SHP77 treated with DMSO at 0.1 percent for 48 hours (cell line): ENCODE measurements at places on chromosomes 11 and 22.
A peak's percentile ranks its signal among the peaks of the same experiment; 100 is the strongest.

DNA sequence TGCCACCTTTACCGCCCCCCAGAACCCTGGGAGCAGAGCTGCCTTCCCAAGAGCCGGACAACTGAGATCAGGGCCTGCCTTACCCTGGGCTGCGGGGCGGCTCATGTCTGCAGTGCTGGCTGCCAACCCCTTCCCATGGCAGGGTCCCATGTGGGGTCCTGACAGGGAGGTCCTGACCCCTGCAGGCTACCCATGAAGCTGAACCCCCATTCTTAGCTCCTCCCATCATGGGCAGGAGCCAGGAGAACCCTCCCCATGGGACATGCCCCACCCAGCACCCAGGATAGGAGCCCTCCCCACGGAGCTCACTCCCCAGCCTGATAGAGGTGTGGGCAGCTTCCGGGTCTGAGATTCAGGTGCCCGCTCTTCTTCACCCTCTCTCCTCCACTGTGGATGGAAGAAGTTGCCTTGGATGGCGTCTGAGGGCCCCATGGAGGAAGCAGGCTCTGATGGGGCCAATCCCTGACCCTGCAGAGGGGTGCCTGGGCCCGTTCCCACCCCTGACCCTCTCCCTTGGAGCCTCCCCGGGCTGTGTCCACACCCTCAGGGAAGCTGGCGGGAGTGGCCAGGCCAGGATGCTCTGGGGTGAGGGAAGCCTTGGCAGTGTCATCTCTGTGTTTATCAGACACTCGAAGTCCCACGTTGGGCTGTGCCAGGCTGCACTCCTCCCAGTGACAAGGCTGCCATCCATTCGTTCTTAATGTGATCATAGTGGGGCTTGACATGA lies 1508.2 kb downstream of the BRD1 start:
- DNase-seq: no peak

DNA sequence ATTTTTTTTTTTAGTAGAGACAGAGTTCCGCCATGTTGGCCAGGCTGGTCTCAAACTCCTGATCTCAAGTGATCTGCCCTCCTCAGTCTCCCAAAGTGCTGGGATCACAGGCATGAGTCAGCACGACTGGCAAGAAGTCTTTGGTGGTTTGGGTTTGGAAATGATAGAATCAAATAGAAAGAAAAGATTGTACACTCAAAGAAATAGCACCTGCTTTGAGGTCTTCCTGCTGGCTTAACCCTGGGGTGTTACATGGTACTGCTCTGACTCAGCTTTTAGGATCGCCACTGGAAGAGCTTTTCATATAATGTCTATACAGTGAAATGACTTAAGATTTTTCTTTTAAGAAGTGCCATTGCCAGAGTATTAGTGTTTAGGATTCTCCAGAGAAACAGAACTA lies 50.2 kb downstream of the JAM3 start:
- no peak for DNase-seq

DNA sequence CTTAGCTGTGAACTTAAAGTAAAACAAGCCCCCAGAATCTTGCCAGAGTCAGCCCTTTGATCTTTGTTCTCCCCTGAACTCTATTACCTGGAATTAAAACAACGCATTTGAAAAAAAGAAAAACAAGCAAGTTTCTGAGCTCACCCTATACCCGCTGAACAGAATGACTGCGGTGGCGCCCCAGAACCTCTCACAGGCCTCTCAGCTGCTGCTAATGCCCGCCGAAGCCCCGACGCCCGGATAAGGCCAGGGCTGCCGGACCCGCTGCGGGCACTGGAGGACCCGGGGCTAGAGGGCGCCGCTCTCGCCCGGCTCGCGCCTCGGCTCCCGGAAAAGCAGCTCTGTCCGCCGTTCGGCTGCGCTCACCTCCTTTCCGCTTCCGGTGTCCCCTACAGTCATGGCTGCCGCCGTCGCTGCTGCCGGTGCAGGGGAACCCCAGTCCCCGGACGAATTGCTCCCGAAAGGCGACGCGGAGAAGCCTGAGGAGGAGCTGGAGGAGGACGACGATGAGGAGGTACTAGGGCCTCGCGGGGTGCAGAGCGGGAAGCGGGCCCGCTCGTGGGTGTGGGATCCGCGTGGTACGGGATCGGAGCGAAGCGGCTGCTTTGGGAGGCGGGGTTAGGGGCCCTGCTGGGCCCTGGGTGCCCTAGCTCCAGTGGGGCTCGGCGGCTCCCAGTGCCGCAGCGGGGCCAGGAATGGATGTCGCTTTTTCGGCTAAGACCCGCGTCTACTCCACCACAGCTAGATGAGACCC lies at the start of gene TOMM22:
TOMM22 (plus strand) TSS at position 376 of the 754 bp plus-strand sequence; CDS start at position 398, 22 bp downstream.
- DNase-seq: peak; percentile 70

DNA sequence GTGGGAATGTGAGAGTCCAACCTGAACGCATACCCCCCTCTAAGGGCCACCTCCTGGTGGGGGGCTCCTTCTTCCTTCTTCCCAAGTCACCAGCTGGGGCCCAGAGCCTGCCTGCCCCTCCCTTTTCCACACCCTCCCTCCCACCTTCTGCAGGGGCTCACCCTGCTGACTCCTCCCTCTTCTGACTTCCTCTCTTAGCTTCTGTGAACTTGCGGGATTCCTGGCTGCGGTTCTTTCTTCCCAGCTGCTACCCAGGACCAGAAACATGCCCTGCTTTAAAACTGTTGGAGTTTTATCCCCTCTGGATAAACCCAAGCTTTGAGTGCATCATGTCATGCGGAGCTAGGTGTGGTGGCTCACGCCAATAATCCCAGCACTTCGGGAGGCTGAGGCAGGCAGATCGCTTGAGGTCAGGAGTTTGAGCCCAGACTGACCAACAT lies 10.2 kb downstream of the LRRC74B start:
- DNase-seq: no peak

DNA sequence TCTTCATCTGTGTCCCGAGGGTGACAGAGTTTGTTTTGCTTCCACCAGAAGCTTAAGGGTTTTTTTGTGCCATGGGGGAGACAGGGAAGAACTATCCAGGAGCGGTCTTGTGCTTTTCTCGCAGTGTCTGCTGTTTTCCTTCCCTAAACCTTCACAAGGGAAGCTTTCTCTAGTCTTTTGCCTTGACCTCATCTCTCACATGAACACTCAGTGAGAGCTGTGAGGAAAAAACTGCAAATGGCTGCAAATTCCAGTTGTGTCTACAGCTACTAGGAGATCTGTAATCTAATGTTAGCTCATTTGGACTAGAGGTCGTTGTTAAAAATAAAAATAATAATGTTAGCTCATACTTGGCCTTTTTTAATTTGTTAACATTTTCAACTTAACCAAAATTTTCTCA lies 264.7 kb upstream of the SESN3 start:
- no peak for DNase-seq
